ENCODE measurements at places on chromosomes 16 and 17.

DNA sequence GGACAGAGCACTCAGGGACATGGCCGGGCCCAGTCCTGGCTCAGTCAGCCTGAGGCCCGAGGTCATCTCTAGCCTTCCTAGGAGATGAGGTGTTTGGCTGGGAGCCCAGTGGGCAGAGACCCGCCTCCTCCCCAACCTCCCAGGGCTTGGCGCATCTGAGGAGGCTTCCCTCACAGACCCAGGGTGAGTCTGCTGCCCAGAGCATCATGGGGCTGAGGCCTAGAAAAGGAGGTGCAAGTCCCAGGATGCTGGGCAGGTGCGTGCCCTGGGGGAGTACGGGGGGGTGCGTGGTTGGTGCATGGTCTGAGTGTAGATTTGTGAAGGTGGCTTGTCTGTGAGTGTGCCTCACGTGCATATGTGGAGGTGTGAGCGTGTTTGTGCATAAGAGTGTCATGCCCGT, 4.7 kb downstream of the PDE6G start:
- no peak for DNase-seq

DNA sequence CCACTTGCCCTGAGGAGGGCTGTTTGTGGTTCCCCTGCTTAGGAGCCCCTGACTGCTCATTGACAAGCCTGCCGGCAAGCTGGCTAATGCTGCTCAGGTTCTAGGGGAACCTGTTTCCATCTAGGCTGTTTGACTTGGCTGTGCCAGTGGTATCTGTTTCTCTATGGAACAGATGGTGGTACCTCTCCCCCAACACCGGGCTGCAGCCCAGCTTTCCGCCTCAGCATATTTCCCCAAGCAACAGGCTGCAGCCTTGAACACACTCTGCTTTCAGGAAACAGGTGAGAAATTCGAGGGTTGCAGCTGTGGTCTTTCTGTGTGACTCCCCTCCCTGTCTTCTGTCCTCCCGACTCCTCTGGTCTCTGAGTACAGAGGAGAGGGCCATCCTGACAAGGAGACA, 132.3 kb downstream of the TMEM132E start:
- no peak for DNase-seq

- no peak for DNase-seq
These were observed 20.0 kb upstream of the KCNJ16 start for GRCh38 chr17:70055000-70055399.

GRCh38 chr17:29588562-29589411, 661 bp downstream of the GIT1 start:
- DNase-seq: no peak

DNA sequence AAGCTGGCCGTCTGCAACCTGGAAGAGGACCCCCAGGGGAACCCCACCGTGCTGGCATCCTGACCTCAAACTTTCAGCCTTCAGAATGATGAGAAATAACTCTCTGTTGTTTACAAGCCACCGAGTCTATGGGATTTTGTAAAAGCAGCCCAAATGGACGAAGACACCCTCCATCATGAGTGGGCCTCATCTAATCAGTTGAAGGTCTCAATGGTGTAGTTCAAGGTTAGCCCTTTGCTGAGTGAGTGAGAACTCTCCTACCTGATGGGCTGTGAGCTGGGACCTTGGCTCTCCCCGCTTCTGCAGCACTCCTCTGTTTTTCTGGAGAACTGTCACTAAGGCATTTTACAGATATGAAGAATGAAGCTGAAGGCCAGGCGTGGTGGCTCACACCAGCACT, 325.9 kb upstream of the TNRC6C start:
- no peak for DNase-seq

GRCh38 chr17:36942019-36942599, 4.8 kb downstream of the LHX1 start:
- no peak for DNase-seq

GRCh38 chr16:89476379-89476778, 14.0 kb downstream of the ANKRD11 start:
- DNase-seq: no peak

- no peak for DNase-seq
These were observed 612.9 kb downstream of the MAF start for GRCh38 chr16:78987666-78988065.

DNA sequence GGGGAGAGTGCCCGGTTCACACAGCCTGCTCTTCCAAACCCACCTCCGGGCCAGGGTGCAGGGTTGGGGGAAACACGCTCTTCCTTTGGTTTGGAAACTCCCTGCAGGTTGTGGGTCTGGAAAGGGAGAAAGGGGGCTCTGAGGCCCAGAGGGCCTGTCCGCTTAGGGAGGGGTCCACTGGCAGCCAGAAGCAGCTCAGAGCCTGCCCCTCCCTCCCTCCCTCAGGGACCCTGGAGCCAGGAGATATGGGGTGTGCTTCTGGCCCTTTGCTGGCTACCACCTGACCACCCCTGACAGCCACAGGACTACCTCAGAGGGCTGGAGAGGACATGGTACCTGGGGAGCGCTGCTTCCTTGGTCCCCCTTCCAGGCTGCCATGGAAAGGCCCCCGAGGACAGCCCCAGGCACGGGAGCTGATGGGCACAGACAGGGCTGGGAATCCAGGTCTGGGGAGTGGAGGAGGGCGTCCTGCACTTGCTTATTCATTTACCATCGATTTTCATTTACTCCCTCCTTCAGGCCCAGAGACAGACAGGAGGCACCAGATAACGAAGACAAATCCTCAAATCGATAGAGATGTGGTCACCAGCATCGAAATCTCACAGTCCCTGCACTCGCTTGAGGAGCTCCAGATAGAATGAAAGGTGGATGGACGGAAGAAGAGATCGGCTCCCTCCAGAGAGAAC, 48.4 kb upstream of the DOC2B start:
- DNase-seq: peak; percentile 61

DNA sequence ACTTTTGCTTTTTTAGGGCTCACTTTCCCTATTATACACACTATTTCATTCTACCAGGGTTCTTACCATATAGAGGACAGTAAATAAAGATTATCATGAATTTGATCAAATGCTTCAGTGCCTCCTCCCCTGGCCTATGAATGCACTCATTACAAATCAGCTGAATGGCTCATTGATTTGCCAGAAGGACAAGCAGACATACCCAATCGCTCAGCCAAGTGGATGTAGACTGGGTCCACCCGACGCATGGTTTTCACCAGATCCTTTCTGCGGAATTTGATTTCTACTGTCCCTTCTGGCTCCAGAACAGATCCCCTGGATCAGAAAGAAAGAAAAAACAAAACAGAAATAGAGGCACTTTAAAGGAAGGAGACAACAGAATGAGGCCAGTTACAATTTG, 162.6 kb downstream of the AATF start:
- no peak for DNase-seq

DNA sequence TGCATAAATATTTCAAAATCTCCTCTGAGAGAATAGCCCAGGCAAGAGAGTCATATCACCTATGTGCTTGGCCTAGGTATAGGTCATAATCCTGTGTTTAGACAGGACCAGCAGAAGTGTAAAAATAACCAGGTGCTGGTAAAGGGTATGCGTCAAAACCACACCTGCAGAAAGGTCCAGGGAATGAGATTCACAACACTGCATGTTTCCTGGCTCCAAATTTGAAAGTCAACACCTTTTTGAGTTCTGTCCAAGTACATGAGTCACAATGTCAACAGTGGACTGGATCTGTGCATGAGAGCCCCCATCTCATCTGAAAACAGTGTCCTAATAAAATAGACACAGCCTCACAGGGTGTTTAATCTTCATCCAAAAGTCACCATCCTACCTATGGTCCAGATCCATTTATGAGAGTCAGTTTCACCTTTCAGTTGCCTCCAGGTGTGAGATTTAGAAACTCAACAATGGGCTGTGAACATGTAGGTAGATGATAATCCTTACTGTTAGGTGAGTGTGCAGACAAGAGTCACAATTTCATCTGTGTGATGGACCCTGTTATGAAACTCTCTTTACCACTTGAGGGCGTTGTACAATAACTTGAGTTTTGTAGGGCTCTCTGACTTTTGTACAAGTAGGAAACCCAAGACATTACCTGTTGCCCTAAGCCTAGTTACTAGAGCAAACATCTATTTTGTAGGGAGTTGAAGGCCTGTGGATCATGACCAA, 2100.7 kb downstream of the TP53TG3F start:
- DNase-seq: no peak

- DNase-seq: no peak
These were observed 702 bp downstream of the NUDT21 start for GRCh38 chr16:56450275-56450985.

DNA sequence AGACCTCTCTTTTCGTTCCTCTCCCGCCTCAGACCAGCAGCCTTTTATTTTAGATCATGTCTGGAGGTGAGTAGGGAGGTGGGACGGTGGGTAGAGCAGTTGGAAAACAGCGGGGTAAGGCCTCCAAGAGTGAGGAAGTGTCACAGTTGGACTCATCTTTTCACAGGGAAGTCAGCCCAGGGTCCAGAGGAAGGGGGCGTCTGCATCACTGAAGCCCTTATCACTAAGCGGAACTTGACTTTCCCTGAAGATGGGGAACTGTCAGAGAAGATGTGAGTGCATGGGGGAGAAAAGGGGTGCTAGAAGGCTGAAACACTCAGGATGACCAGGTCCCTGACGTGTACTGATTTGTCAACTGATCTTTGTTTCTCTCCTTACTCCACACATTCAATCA, 461 bp downstream of the LRRC46 start:
- DNase-seq: no peak

GRCh38 chr16:569445-570254, at the start of gene PIGQ:
Gene PIGQ, plus strand, starts transcription at chr16:569968. Its CDS starts 4,107 bp downstream, at chr16:574075.
- DNase-seq: peak; percentile 89

DNA sequence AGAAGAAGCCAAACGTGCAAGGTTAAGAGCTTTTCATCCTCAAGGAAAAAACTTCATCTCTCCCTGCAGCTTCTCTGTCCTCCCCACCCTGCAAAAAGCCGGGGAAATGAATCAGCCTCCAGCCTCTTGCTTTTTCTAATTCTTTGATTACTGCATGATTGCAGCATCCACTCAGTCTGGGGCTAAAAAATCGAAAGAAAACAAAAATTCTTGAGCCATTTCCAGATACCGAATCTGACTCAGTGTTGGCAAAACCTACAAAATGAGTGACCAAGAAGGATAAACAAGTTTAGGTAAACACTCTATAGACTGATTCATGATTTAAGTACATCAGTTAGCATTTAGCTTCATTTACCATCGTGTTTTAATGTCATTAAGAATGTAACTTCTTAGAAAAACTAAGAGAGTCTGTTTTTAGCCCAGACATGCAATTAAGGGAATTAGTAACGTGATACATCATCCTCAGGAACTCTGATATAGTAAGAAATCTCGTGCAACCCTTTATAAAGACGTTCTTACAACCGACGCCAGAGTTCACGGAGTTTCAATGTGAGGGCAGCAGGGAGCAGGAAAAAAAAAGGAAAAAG, 287.3 kb upstream of the FOXF1 start:
- no peak for DNase-seq

GRCh38 chr17:58323366-58324055, 5.1 kb downstream of the TSPOAP1 start:
- DNase-seq: no peak

DNA sequence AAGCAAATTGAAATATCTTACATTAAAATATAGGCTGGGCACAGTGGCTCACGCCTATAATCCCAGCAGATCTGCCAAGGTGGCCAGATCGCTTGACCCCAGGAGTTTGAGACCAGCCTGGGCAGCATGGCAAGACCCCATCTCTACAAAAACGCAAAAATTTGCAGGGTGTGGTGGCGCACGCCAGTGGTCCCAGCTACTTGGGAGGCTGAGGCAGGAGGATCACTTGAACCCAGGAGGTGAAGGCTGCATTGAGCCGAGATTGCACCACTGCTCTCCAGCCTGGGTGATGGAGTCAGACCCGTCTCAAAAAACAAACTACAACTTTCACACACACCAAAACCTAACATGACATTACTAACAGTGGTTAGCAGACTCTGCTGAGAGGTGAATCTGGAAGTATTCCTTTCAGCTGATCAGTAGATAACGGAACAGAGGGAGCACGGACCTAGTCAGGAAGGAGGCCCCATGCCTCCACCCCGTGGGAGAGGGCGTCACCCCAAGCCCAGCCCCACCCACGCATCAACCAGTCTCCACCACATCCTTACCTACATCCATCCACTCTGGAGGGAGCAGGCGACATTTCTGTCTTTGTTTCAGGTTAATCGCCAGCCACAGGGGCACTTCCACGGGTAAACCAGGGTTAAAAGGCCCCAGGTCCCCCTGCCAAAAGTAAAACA, 1.7 kb downstream of the GINS2 start:
- no peak for DNase-seq

- DNase-seq: no peak
These were observed 150.6 kb downstream of the CLEC16A start for GRCh38 chr16:11094857-11095565.

- DNase-seq: no peak
These were observed 251.0 kb downstream of the CDH11 start for GRCh38 chr16:64870859-64871258.

DNA sequence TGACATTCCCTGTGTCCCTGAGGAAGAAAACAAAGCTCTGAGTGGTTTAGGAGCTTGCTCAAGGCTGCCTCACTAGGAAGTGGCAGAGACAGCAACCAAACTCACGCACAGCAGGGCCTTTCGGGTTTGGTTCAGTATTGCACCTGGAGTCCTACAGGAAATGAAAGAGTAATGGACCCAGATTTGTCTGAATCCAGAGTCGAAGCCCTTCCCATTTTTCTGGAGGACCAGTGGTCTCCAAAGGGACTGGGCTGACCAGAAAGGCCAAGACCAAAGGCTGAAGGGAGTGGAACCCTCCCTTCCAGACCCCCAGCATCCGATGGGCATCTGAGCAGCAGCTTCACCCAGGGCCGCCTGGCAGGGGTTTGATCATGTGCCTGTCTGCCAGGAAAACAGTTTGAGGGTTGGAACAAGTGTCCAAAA, 85.5 kb upstream of the RPL38 start:
- peak; percentile 32 for DNase-seq

DNA sequence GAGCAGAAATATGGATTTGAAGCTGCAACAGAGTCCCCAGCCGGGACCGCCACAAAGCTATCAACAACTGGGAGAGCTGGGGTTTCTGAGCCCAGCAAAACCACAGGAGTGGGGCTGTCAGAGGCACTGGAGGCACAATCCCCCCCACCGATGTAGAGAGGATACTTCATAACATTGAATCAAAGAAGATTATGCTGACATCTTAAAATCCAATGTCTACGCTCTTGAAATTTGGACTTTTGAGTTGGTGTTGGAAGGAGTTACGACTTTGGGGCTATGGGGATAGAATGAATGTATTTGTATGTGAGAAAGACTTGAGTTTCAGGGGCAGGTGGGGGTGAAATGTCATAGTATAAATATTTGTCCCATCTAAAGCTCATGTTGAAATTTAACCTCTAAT, 1121.6 kb upstream of the CDH8 start:
- DNase-seq: no peak

- DNase-seq: no peak
These were observed 8.5 kb downstream of the G6PC1 start for GRCh38 chr17:42908872-42909700.
